ENCODE measurements at places on chromosomes 16 and 17.

- no peak for DNase-seq
Measured at GRCh38 chr17:5472511-5472910, 3.7 kb upstream of the DHX33 start.

DNA sequence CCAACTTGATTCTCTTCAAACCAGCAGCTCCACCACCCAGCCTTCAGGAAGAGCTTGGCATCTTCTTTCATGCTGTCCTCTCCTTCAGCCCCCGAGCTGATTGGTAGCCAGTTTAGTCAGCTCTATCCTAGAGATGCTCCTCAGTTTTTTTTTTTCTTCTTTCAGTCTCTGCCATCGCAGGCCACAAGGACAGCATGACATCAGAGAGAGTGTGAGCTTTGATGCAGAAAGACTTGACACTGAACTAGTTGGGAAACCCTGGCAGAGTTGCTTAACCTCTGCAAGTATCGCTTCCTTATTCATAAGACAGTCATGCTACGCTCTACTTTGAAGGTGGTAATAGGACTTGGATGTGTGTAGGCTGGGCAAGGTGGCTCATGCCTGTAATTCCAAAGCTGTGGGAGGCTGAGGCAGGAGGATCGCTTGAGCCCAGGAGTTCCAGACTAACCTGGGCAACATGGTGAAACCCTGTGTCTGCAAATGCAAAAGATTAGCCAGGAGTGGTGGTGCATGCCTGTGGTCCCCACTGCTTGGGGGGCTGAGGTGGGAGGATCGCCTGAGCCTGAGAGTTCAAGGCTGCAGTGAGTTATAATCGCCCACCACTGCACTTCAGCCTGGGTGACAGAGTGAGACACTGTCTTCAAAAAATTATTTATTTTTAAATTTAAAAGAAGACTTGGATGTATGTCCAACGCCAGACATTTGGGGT, 2.6 kb downstream of the CD300LB start:
- no peak for DNase-seq

- DNase-seq, result no peak
Measured at GRCh38 chr16:55272744-55273143, 51.3 kb upstream of the IRX6 start.

- DNase-seq, result no peak
Measured at GRCh38 chr17:83144421-83145357, 65.3 kb downstream of the METRNL start.

DNA sequence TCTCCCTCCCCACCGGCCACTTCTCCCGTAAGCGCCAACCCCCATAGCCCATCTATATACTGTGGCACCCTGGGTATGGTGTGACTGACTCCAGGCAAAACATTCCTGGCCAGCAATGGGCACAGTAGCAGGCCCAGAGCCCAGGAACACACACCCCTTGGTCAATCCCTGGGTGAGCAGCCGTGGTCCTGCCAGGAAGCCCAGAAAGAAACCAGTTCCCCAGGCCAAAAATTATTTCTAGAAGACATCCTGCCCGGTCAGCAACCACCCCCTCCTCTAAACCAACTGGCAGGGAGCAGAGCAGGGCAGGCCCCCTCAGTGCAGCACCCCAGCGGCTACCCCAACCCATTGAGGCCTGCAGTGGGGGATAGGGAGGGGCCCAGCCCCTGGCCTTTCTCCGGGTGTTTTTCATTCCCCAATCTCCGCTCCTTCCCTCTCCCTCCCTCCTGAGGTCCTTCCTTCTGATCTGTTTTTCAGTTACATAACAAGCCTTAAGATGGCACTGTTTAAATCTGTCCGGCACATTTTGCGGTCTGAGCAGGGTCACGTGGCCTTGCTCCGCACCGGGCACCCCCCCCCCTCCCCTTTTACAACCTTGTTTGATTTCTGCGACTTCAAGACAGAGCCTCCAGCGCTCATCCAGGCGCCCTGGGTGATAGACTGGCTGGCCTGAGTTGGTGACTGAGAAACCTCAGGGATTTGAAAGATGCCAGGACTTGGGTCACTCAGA, 2.0 kb downstream of the NPTX1 start:
- peak; percentile 73 for DNase-seq

- no peak for DNase-seq
Measured at GRCh38 chr16:86448306-86448890, 61.9 kb upstream of the FOXF1 start.

DNA sequence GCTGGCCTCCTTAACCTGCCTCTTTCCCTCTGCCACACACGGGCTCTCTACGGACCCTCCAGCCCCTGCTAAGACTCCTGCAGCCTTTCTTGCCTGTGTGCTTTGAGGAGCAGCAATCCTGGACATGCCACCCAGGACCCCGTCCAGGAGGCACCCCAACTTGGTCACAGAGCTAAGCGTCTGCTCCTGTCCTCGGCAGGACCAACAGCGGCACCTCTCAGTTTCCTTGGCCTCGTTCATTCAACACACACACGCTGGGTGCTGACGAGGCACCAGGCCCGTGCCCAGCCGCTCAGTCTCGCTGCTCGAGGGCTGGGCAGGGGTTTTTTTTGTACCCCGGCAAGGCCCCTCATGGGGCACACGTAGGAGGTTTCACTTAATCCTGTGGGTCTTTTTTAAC, 15.2 kb downstream of the RPH3AL start:
- no peak for DNase-seq

GRCh38 chr16:46954562-46954961, 18.9 kb downstream of the DNAJA2 start:
- DNase-seq, result peak; percentile 79

DNA sequence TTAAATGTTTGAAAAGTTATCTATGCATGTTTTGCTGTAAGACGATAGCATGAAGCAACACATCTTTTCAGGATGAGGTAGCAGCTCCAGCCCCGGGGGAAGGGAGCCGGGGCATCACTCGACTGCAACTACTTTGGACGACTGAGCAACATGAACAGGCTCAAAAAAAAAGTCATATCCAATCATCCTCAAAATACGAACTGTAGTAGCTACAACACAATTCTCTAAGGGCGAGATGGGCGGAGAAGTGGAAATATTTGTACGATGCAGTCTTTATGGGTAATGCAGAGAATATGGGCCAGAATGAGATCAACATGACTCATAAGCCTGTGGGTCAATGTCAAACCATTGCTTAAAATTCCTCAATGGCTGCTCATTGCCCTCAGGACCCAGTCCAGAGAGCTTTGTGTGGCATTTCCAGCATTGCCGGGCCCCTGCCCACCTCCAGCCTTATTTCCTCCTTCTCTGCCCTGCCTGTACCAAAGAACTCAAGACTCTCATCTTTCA, 17.7 kb upstream of the SMURF2 start:
- no peak for DNase-seq

DNA sequence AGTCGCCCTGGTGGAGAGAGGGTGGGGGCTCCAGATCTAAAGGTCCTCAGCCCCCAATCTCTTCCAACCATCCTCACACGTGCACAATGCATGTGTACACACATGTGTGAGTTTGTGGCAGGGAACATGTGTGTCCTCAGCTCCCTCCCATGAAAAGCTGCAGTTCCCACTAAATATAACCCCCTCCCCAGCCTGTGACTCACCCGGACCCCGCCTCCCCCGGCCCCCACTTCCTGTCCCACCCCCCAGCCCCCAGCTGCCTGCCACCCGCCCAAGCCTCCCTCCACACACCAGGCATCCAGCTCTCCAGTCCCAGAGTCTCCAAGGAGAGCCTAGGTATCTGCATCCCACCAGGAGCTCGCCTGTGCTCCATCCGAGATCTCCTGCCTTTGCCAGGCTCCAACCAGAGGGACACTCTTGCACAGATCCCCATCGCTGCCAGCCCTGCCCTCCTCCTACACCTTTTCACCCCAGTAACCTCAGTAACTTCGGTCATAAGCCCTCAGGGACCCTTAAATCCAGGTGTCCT, 3.9 kb downstream of the DLG4 start:
- DNase-seq, result peak; percentile 49

GRCh38 chr17:40577611-40578065, 12.4 kb upstream of the CCR7 start:
- DNase-seq, result no peak

DNA sequence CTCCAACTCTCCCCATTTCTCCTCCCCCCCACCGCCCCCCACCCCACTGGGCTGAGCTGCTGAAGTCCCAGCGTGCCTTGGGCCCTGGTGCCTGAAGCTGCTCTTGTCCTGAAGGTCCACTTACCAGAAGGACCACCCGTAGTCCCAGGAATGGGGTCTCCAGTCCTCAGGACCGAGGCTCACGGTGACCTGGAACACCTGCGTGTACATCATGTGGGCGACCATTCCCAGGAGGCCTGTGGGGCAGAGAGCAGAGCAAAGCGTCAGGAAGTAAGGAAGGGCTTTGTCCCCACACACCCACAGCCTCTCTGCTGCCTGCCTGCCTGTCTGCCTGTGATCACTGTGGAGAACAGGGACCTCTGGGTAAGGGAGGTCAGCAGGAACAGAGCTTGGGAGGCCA, 218.7 kb downstream of the GSG1L start:
- no peak for DNase-seq

DNA sequence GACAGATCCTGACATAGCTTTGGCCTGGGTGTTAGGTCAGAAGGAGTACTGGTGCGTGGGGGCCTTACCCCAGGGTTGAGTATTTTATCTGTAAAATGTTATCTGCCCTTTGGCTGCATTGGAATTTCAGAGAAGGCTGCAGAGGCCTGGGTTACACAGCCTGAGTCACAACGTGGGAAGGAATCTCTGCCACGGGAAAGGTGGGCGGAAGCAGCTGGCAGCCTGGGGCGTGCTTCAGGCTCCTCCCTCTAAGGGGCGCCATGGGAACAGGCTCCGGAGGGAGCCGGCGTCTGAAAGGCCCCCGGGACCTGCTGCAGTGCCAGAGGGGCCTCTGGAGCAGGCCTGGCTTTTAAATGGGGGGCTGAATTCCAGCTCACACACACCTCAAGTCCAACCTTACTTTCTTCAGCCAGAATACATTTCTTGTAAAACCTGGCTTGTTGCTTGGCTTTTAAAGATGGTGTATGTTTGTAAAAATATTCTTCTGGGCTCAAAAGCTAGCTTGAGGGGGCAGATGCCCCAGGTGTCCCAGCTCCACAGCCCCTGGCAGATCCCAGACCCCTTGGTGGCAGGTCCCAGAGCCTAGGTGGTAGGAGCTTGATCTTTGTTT, 142.2 kb downstream of the RAB11FIP4 start:
- peak; percentile 28 for DNase-seq

DNA sequence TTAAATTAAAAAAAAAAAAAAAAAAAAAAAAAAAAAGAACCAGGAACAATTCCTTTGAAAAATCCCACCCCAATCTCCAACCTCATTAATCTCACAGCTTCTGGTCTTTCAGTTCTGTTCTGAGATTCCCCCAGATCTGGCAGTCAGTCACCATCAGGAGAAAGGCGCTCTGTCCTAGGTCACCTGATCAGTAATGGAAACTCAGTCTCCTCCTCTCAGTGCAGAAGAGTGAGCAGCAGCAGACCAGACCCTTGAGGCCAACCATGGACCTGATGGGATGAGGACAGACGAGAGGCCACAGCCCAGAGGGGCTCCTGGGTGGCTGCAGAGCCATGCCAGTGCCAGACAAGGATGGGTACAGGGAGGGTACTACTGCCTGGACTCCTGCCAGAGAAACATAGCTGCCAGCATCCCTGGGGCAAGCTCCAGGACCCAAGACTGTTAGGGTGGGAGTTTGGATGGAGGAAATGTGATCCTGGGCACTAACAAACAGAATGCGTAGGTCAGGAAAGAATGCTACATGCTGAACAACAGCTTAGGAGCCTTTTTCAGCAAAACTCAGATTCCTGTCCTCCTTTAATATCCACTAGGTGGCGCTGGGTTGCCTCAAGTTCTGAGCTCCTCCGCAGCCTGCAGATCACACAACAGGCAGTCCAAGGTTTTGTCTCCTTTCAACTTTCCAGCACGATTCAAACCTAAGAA, 28.7 kb downstream of the MPG start:
- DNase-seq, result peak; percentile 86

DNA sequence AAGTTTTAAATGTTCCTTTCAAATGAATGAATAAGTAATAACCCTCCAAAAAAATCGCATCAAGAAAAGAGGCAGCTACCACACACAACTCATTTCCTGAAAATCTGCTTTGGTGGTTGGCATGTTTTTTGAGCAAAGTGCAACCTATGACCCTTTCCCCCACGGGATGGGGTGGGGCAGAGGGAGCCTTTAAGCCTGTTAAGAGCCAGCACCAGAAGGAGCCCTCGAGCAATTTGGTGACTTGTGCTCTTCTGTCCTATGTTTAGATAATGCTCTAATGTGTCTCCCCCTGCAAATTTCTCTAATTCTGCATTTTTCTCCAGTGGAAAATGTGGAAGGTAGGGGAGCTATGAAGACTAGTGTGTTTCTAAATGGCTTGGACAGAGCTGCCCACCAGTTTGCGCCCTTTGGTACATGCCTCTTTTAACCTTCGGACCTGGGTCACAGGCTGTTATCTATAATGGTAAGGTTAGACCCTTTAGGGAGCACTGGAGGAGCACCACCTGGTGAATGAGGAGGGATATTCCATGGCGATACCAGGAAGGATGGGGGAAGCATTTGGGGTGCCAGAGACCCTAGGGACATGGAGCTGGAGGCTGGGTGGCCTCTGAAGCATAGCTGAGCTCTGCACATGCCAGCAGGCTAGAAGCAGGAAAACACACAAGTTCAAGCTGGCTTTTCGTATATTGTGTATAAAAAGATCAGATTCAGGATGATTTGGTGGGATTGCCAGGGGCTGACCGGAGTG, 1.6 kb downstream of the PYCARD start:
- DNase-seq, result peak; percentile 14

DNA sequence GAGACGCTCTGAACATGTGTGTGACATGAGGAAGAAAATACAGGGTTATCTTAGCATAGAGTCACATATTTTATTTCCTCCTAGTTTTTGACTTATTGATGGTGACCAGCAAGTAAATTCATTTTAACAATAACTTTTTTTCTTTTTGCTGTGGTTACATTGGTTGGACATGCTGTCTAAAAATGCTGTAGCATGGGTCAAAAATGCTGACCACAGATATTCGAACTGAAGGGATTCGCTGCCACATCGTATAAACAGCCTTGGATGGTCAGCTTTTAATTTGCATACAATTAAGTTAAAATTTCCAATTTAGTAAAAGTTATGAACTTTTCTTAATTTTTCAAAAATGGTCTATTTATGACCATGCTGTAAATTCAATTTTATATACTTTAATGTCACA, 30.5 kb downstream of the RPGRIP1L start:
- DNase-seq, result no peak

GRCh38 chr17:82754297-82755208, 2.7 kb downstream of the TBCD start:
- DNase-seq, result no peak

DNA sequence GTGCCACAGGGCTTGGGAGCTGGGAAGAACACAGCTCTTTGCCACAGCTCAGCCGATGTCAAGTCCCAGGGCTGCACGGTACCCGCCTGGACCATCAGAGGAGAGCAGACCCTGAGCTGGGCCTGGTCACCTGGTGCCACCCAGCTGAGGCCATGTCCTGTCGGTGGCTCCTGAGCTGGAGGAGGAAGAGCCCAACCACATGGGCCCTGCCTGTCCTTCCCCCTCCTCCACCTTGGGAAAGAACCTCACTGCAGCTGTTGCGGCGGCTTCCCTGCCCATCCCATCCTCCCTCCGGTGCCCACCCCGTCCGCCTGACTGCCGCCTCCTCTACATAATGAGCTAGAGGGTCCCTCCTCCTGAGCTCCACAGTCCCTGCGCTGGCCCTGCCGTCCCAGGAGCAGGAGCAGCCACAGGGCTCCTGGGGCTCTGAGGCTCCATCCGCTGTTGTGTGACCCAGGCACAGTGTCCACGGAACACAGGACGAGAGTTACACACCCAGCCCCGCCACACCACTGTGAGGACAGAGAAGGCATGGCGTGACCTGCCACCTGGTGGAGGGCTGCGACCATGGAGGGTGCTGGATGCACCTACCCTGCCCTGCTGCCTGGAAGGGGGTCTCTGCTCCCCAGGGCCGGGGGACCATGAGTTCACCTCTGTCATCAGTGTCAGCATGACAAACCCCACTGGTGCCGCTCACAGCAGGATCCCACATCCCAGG, 21.4 kb upstream of the CHMP6 start:
- peak; percentile 79 for DNase-seq

GRCh38 chr16:50058091-50058771, 7.5 kb upstream of the HEATR3 start:
- no peak for DNase-seq

Data from DMS53 (cell line).